ENCODE measurements at places on chromosomes 16 and 17.
A peak's percentile ranks its signal among the peaks of the same experiment; 100 is the strongest.

GRCh38 chr17:9261081-9262012 lies 240.0 kb downstream of the NTN1 start:
- DNase-seq: no peak

DNA sequence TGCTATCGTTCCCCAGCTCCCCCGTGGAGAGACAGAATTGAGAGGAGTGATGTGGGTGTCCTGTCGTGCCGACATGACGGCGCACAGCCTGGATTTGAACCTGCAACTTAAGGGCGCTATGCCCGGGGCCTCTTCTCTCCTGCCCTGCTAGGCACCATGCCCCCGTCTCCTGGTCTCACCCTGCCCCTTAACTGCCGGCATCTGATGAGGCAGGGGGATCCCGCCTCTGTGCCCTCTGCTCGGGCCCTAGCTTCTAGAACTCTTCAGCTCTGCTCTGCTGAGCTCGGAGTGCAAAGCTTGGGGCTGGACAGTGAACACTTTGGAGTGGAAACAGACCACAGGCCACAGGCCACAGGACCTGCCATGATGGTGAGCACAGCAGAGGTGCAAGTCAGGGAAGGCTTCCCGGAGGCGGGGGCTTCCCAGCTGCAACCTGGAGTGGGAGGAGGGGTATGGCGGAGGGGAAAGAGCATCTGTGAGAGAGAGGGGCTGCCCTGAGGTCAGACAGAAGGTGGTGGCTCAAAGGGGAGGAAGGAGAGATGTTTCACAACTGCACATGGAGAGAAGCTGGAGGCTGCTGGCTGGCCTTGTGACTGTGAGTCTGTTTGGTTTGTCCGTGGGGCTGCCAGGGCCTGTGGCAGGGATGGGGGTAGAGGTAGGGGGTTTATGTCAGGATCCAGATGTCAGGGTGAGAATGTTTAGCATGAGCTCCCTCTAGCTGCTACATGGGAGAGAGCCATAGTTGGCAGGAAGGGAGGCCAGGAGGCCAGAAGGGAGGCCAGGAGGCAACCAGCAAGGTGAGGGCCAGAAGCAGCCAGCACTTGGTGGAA lies 107.8 kb downstream of the CRLF3 start:
- no peak for DNase-seq

DNA sequence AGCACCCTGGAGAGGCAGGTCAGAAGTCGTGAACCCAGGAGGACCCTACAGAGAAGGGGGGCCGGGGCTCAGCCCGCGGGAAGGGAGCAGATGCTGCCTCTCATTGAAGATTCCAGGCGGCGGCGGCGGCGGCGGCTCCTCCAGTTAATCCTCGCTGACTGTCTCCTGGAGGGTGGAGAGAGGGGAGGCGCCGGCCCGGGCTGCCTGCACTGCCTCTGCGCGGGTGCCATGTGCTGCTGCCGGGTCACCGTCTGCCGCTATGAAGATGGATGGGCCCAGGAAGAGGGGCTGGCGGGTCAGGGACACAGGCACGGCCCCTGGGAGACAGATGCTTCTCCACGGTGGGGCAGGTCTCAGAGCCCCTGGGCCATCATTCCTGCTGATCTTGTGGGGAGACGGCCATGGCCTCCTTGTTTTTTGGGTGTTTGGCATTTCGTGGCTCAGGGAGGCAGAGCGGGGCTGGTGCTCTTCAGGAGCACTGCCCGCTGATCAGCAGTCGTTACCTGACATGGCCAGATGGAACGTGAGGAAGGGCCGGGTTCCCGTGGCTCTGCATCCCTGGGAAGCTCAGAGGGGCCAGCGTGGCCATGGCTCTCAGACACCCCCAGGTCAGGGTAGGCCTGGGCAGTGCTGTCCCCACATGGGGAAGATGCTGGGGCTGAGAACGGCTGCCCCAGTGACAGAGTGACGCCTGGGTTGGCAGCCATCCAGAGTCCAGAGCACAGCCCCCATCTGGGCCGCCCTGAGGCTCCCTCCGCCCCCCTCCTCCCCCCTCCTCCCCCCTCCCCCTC lies 36.1 kb downstream of the GINS2 start:
- peak; percentile 78 for DNase-seq

DNA sequence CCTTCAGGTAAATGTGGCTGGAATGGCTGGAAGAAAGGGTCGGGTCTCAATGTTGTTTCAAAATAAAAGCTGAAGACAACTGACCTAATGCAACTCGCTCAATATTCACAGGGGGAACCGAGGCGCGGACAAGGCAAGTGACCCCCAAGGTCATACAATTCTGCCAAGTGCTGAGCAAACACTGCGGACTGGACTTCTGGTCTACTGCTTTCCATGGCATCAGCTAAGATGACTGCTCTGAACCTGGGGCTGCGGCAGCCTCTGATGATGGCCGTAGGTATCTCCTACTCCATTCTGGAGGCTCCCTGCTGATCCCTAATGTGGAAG lies 21.9 kb downstream of the CA4 start:
- DNase-seq: no peak

DNA sequence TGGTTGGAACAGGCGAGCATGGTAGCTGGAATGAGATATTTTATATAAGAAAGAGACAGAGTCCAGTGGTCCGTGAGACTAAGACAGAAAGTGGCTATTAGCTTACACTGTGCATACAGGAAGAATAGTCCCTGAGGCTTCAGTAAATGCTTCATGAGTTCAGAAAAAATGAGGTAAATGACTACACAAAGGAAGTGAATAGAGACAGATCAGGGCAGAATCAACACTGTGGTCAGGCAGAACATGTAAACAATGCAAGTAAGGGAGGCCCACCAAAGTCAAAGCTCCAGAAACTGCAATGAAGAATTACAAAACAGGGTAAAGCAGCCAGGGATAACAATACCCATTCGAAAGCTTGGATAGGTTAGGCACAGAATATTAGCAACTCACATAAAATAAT lies 4.8 kb downstream of the ABCA10 start:
- no peak for DNase-seq

- DNase-seq: no peak
Observed at GRCh38 chr16:55824473-55825000, 8.4 kb downstream of the CES1 start.

DNA sequence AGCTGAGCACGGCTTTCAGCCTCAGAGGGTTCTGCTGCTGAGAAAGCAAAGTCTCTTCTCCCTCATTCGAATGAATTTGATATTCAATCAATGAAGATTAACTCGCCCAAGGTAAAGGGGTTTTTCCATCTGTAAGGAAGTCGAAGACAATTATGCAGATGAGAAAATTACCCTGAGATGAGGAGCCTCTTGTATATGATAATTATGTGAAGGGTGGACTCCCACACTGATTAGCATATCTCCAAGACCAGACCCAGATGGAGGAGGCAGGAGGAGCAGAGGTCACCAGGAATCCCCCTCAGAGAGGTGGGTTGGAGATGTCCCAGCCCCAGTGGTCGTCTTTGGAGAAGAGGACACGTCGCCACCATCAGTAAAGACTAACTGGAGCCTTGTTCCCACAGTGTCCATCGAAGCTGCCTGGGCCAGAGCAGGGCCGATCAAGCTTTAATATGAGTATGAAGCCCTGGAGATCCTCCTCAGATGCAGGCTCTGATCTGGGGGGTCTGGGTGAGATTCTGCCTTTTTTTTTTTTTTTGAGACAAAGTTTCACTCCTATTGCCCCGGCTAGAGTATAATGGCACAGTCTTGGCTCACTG lies 61.5 kb upstream of the LHX1 start:
- no peak for DNase-seq

DNA sequence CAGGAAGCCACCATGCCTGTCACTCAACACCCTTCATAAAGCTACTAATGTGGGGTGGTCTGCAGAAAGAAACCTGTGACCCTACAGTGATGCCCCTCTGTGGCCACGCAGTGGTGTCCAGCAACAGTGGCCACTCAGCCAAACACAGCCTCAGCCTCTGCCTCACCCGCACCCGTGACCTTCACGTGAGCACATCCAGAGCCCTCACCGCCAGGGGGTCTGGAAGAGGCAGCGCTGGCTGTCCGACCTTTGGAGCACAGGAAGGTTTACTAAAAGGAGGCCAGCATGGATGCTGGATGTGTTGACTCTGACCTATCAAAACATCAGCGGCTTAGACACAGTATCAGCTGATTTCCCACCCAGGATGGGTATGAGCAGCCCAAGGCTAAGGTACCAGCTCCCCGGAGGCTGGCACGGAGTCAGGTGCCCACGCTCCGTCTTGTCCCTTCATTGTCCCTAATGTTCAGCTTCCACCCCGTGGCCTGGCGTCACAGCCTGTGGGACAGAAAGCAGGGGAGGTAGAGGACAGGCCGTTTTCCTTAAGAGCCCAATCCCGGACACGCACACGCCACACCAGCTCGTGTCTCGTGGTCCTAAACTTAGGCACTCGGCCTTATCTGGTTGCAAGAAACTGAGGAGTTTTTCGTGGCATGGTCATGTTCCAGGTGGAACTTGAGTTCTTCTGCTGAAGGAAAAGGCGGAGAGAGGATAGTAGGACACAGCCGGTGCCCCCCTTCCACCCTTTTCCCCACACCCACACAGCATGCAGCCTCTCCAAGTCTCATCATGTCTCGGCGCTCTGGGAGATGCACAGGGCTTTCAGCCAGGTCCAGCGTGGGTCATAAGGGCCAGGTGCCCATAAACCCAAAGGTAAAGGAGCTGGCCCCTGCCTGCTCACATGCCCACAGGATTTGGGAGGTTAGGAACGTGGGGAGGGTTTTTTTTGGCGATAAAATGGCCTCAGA lies 49.7 kb upstream of the ENDOV start:
- DNase-seq: no peak

DNA sequence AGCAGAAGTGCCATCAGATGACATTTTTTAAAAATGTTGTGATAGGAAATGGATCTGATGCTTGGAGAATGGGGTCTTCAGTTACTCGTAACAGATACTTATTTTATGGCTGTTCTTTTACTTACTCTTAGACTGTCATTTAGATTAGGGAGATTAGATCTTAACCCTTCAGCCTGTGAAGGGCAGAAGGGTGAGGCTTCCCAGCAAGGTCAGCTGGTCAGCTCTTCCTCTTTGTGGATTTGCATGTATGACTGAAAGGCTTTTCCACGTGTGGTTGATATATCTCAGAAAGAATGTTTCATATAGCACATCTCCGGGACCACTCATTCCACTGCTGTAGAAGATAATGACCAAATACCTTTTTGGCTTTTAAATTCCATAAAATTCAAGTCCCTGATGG lies 27.4 kb downstream of the GRB7 start:
- no peak for DNase-seq

- no peak for DNase-seq
Observed at GRCh38 chr17:77332034-77332971, 191.5 kb downstream of the SEC14L1 start.

GRCh38 chr16:85422632-85423550 lies 190.2 kb upstream of the GSE1 start:
- DNase-seq: no peak

DNA sequence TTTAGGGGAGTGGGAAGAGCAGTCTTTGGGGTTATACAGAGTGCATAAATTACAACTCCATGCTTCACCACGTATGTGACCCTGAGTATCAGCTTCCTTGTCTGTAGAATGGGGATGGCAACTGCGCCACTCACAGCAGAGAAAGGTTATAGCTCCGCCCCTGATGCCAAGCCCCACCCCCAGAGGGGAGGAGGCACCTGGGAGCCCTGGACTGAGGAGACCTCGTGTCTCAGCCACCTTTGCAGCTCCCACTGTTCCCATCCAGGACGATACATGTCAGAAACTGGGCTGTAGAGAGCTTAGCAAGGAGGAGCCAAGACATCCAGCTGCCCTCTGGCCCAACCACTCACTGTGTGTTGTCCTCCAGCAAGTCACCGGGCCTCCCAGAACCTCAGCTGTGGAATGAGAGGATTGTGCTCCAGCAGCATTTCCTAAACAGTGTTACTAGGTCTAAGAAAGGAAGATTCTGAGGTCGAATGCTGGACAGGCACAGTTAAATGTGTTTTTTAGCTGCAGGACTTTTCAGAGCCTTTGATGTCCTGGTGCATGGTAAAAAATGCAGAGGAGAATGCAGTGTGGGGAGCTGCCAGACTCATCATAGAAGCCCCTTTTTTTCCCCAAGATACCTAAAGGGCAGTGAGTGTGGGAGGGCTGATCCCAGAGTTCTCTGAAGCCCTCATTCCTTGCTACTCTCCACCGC lies 49.4 kb downstream of the BEAN1 start:
- no peak for DNase-seq

DNA sequence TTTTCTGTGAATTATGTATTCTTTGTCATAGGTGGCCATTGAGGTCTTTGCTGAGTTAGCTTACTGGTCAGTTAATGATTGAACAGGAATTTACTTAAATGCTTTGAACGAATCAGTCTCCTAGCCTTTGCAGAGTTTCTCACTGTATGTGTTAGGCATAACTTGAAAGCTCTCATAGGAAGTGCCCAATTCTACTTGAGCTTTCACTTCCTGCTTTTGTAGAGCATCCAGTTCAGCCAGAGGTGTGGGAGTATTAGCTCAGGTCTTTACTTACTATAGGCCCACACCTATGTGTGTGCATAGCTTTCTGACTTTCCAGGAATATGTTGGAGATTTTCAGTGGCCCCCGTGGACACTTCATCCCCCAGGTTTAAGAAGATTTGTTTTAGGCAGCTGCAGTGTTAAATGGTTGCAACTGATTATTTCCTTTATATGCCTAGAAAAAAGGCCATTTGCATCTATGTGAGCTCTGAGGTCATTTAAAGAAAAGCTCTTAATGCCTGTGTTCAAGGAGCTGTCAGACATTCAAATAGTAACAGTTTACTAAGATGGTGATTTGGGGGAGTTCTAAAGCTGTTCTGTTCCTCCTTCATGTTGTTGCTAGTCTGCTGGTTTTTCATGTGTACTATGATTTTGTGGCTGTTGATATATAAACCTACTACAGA lies 62.3 kb downstream of the PHKB start:
- DNase-seq: no peak

DNA sequence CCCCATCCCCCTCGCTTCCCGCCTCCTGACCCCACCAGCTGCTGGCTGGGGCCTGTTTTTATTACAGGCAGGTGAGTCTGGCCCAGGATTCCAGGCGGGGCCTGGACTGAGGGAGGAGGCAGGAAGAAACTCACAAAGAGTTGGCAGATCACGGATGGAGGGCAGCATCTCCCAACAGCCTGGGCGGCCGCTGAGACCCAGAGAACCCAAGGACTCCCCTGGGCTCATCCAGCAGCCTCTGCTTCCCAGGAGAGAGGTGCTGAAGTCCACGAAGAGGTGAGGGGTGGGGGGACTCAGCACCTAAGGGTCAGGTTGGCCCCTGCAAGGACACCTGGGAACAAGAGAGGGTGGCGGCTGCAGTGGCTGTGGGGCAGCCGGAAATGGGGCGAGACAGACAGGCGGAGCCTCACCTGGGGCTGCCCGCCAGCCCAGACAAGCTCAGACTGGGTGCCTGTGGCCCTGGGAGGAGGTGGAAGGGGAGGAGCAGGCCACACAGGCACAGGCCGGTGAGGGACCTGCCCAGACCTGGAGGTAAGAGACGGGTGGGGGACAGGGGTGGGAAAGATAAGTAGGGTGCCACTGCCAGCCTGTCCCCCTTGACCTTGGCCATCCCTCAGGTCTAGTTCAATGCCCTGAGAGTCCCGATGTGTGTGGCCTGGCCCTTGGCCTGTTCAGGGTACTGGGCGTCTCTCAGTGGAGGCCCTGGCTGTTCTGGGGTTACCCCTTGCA lies 8.7 kb upstream of the ADGRG1 start:
- DNase-seq: peak; percentile 11

- peak; percentile 75 for DNase-seq
Observed at GRCh38 chr16:72921620-72922019, 126.3 kb downstream of the ZFHX3 start.

GRCh38 chr16:78057803-78058564 lies 35.6 kb downstream of the CLEC3A start:
- DNase-seq: no peak
